ENCODE measurements at places on chromosomes 3 and 15. TPM values are rescaled to one million over a fixed set of nuclear protein-coding genes. Genes with fewer than 3 reads are reported as not detected.

The UROC1 gene
- not detected for total RNA-seq

DNA sequence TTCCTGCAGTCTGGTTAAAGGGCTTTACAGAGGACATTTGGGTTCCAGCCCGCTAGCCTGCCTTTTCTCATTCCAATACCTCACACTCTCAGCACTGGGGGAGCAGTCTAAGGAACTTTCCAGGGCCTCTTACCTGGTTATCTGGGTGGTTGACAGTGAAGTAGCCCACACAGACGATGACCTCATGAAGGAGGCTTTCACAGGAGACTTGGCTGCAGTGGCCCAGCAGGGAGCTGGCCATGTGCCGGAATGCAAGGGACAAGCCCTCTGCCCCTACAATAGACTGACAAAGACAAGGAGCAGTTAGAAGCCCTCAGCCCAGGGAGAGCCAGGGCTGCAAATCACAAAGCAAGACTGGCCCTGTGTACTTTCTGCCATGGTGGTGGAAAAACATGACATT is 39.5 kb downstream of the ISL2 start:
- no peak for DNase-seq

- DNase-seq: no peak
These were observed 24.5 kb upstream of the LIPC start for GRCh38 chr15:58407236-58407775.

- no peak for DNase-seq
These were observed 1.2 kb downstream of the ROBO1 start for GRCh38 chr3:79766496-79767193.

The TF gene
- total RNA-seq: 0.21 TPM

DNA sequence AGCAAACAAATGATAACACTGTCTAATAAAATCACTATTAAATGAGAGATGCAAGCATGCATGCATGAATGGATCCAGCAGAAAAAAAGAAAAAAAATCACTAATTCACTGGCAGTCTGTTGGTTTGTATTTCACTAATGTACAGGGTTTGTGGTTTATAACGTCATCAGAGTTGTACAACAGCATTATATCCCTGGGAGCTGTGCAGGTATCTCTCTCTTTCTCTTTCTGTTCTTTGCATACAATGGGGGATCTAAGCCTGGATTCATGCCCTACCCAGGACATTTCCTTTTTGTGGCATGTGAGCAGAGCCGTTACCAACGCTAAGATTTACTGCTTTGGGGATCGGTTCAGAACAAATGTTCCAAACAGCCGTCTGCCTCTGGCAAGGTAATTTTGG is 229.5 kb downstream of the SOX2 start:
- DNase-seq: no peak

GRCh38 chr3:17432236-17432635 is 310.2 kb downstream of the TBC1D5 start:
- no peak for DNase-seq

DNA sequence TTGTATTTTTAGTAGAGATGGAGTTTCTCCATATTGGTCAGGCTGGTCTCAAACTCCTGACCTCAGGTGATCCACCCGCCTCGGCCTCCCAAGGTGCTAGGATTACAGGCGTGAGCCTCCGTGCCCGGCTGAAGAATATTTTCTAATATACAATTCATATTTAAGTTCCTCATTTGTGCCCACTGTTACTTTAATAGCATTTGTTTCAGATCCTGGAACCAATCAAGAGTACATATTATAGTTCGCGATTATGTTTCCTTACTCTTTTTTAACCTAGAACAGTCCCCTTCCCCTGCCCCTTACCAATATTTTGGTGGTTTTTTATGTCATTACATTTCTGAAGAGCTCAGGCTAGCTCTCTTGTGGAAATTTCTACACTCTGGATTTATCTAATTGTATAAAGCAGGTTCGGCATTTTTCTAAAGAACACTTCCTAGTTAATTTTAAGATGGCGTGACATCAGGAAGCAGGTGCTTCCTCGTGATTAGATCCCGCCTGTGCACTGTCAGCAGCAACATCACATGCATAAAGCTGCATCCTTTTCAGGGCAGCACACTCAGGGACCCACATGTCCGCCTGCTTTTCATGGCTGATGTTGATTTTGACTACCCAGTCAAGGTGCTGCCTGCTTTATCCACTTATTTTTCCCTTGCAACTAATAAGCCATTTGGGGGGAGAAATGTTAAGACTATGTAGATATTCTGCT is 88.7 kb upstream of the EPHB3 start:
- no peak for DNase-seq

The REC114 gene
- not detected for total RNA-seq
